Astrocyte (in vitro differentiated cells and primary cell): ENCODE measurements at places on chromosomes 12 and 14. TPM values are rescaled to one million over a fixed set of nuclear protein-coding genes. Genes with fewer than 3 reads are reported as not detected.

CD69 gene
- total RNA-seq, result 0.18 TPM in 1 of 2 replicates, not detected in the other

DNA sequence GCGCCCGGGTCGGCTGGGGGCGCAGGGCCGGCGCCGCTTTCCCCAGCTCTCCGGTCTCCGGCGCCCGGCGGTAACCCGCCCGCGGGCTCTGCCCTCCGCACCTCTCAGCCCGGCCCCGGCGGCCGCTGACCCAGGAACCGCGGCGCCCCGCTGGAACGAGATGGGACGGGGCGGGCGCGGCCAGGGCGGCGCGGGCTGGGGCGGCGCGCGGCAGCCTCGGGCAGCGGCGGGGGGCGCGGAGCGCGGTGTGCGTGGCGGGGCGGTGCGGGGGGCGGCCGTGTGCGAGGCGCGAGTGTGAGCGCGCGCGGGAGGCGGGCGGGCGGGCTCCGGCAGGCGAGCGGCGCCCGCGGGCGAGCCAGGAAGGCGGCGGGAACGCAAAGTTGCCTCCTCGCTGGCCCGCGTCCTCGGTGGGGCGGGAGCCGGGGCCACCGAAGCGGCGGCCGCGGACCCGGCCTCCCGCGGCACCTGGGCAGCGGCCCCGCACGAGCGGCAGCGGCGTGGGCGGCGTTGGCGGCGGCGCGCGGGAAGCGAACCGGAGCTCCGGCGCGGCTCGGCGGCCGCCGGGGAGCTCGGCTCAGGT is 671 bp upstream of the DIO3 start:
- peaks cover 2% of the 10 kb centered on the region for H3K4me1 ChIP-seq
- no peak overlapping the region for H3K4me3 ChIP-seq
- no peak for DNase-seq
- no peak overlapping the region for H3K27ac ChIP-seq
- peaks cover 66% of the 10 kb centered on the region for H3K27me3 ChIP-seq
- H3K36me3 ChIP-seq, result no peaks in the 10 kb centered on the region

- peaks cover 8% of the 10 kb centered on the region for H3K4me1 ChIP-seq
- no peak overlapping the region for H3K27ac ChIP-seq
- H3K27me3 ChIP-seq, result no peaks in the 10 kb centered on the region
- peaks cover 3% of the 10 kb centered on the region for H3K36me3 ChIP-seq
Observed at GRCh38 chr14:99430491-99430890, 50.2 kb downstream of the SETD3 start.

- H3K27me3 ChIP-seq, result no peaks in the 10 kb centered on the region
- H3K4me3 ChIP-seq, result no peak overlapping the region
- H3K36me3 ChIP-seq, result no peaks in the 10 kb centered on the region
- no peaks in the 10 kb centered on the region for H3K4me1 ChIP-seq
- no peak for DNase-seq
- no peak overlapping the region for H3K27ac ChIP-seq
Observed at GRCh38 chr14:35519986-35520385, 14.0 kb upstream of the INSM2 start.

DNA sequence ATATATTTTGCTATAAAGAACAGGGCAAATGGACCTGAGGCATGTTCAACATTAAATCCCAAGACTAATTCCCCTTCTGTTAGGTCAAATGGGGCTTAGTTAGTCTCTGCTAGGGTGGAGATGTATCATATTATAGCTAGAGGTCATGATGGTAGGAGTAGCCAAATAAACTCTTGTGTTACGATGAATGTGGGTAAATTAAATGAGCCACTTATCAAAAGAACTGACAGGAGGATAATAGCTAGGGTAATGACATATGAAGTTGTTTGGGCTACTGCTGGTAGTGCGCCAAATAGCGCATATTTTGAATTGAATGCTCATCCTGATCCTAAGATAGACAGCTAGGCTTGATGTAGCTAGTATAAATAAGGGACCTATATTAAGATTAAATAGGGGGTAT is 445.0 kb downstream of the GXYLT1 start:
- no peak overlapping the region for H3K27ac ChIP-seq
- H3K4me1 ChIP-seq, result no peaks in the 10 kb centered on the region
- no peak overlapping the region for H3K4me3 ChIP-seq
- H3K27me3 ChIP-seq, result no peaks in the 10 kb centered on the region
- no peaks in the 10 kb centered on the region for H3K36me3 ChIP-seq

- H3K36me3 ChIP-seq, result no peaks in the 10 kb centered on the region
- no peak overlapping the region for H3K27ac ChIP-seq
- DNase-seq, result no peak
- no peak overlapping the region for H3K4me3 ChIP-seq
Observed at GRCh38 chr14:76380991-76381390, 5.1 kb downstream of the ESRRB start.

CBLN3 gene
- total RNA-seq, result 3.9 and 5.4 TPM in 2 replicates

GRCh38 chr12:92745856-92746550 is 43.2 kb downstream of the PLEKHG7 start:
- H3K4me1 ChIP-seq, result peaks cover 16% of the 10 kb centered on the region
- H3K4me3 ChIP-seq, result no peak overlapping the region
- DNase-seq, result peak; percentile 97
- H3K36me3 ChIP-seq, result no peaks in the 10 kb centered on the region
- H3K27me3 ChIP-seq, result no peaks in the 10 kb centered on the region

DNA sequence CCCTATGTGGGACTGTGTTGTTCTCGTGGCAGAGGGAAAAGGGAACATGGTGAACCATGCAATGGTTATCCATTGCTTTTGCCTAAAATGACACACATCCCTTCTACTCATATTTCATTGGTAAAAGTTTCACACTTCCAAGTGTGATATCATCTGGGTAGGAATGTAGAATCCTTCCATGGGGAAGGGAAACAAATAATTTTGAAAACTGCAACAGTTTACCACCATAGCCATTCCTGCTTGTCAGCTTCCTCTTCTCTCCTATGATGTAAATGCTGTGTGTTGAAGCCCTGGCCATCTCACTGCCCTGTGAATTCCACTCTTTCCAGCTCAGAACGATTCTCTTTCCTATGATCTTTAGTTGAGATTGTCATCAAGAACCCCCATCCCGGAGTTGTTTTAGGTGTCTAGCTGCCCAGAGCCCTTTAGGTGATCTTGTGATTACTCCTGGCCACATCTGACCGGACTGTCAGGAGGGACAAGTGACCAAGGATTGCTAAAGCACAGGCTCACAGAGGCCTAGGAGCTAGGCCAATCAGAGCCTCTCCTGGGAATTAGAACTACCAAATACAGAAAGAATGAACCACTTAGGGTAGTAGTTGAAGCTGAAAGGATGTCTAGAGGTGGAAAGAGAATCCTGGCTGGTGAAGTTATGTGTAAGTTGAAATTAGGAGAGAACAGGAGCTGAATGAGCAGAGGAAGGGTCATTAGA is 84.6 kb downstream of the VCPKMT start:
- peak; percentile 55 for DNase-seq
- no peaks in the 10 kb centered on the region for H3K36me3 ChIP-seq
- no peaks in the 10 kb centered on the region for H3K4me1 ChIP-seq
- H3K27ac ChIP-seq, result no peak overlapping the region

- no peak overlapping the region for H3K27ac ChIP-seq
- no peaks in the 10 kb centered on the region for H3K27me3 ChIP-seq
- no peak overlapping the region for H3K4me3 ChIP-seq
- H3K4me1 ChIP-seq, result peaks cover 11% of the 10 kb centered on the region
- DNase-seq, result no peak
- H3K36me3 ChIP-seq, result no peaks in the 10 kb centered on the region
Observed at GRCh38 chr14:61122862-61123261, 141.8 kb downstream of the SLC38A6 start.

GRCh38 chr12:41073633-41074472 is 114.3 kb upstream of the PDZRN4 start:
- no peak overlapping the region for H3K4me3 ChIP-seq
- DNase-seq, result no peak
- H3K27ac ChIP-seq, result no peak overlapping the region
- no peaks in the 10 kb centered on the region for H3K4me1 ChIP-seq

CABP1 gene
- 0.19 and 0.30 TPM in 2 replicates for total RNA-seq

- H3K27ac ChIP-seq, result peak within 1 kb of the TSS; percentile 99
- peak; percentile 57 for DNase-seq
- peak within 1 kb of the TSS; percentile 77 for H3K4me3 ChIP-seq
- H3K27me3 ChIP-seq, result no peaks in the 10 kb centered on the region
- H3K4me1 ChIP-seq, result peaks cover 11% of the 10 kb centered on the region
Observed at GRCh38 chr12:64451687-64452558, at the start of gene TBK1. TBK1 (plus strand) TSS chr12:64452120; CDS start chr12:64455871, 3,751 bp downstream.

- peaks cover 8% of the 10 kb centered on the region for H3K27me3 ChIP-seq
- H3K4me1 ChIP-seq, result no peaks in the 10 kb centered on the region
- H3K27ac ChIP-seq, result no peak overlapping the region
- H3K36me3 ChIP-seq, result no peaks in the 10 kb centered on the region
- H3K4me3 ChIP-seq, result no peak overlapping the region
Observed at GRCh38 chr14:69812711-69813110, 15.7 kb upstream of the SLC10A1 start.

TSPAN11 gene
- total RNA-seq, result 9.5 and 12.4 TPM in 2 replicates

ERBB3 gene
- 2.6 and 3.8 TPM in 2 replicates for total RNA-seq

PRB2 gene
- not detected in 2 replicates for total RNA-seq

GALNT6 gene
- total RNA-seq, result 9.9 and 13.8 TPM in 2 replicates

ASCL1 gene
- not detected in 2 replicates for total RNA-seq

DNA sequence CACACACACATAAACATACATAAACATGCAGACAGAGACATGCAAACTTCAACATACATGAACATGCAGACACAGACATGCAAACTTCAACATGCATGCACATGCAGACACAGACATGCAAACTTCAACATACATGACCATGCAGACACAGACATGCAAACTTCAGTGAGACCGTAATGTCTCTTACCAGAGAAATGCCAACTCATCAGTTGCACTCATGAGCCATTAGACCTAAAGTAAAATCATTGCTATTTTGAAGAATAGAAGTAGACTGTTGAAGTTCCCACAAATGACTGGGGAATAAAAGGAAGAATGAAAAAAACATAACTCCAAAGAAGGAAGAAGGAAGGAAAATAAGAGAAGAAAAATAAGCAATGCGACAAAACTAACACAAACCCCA is 1044.0 kb upstream of the TMEM132C start:
- no peak overlapping the region for H3K27ac ChIP-seq
- no peak overlapping the region for H3K4me3 ChIP-seq
- H3K4me1 ChIP-seq, result no peaks in the 10 kb centered on the region
- no peak for DNase-seq

- H3K36me3 ChIP-seq, result no peaks in the 10 kb centered on the region
- H3K4me3 ChIP-seq, result peak overlapping the region; percentile 46
- DNase-seq, result peak; percentile 67
- peaks cover 24% of the 10 kb centered on the region for H3K27me3 ChIP-seq
- peaks cover 15% of the 10 kb centered on the region for H3K4me1 ChIP-seq
Observed at GRCh38 chr14:53964249-53964648, 7.6 kb upstream of the BMP4 start.

DNA sequence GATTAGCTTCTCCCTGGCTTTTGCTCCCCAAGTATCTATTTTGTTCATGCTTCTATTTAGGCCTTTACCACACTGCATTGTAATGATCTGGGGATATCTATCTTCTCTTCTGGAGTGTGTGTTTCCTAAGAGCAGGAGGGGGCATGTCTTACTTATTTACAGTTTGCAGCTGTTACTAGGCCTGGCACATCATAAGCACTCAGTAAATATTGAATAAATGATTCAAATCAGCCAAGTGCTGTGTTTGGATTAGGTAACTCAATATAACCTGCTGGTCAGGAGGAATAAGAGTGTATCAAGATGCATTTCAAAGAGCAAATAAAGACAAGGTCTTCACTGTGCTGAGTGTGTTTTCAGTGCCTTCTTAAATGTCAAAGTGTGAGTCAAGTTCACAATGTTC is 186.1 kb downstream of the FOXG1 start:
- no peak for DNase-seq
- no peaks in the 10 kb centered on the region for H3K4me1 ChIP-seq

TRIM9 gene
- 4.7 and 5.7 TPM in 2 replicates for total RNA-seq

FAM222A gene
- 1.2 and 1.4 TPM in 2 replicates for total RNA-seq

DNA sequence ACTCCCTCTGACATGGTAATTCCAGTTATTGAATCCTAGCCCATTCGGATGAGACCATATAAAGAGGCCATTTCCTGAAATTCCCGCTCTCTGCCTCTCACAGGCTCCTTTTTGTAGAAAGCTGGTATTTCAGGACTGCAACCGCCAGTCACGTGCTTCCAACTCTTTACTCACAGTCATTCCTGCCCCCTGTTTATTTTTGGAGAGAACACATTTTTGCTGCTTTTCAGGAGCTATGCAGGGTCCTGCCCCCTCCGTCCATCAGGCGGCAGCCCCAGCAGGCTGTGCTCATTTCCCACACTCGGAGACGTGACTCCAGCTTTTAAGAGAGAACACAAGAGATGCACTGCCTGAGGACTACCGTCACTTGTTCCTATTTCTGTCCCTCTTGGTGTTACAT is 26.8 kb downstream of the IFT43 start:
- no peaks in the 10 kb centered on the region for H3K4me1 ChIP-seq
- no peak overlapping the region for H3K27ac ChIP-seq
- peaks cover 7% of the 10 kb centered on the region for H3K36me3 ChIP-seq
- peak; percentile 30 for DNase-seq

GPR135 gene
- total RNA-seq, result 6.2 and 6.7 TPM in 2 replicates

DNA sequence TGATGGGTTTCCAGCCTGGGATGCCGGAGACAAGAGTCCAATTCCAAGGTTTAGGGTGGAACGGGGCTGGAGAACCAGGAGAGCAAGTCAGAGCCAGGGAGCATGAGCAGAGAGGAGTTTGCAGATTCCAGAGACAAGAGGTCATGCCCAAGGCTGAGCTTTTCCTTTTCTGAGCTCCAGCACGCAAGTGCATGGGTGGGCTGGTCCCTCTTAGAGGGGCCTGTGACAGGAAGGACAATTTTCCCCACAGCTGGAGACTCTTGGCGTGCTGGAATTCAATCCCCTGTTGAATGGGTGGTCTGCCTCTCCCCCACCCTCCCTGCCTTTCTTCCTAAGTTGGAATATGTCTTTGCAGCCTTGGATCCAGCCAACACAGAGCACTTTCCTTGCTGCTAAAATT is 431.9 kb downstream of the BCL11B start:
- H3K36me3 ChIP-seq, result no peaks in the 10 kb centered on the region
- no peak overlapping the region for H3K4me3 ChIP-seq
- H3K27ac ChIP-seq, result no peak overlapping the region
- DNase-seq, result no peak
- no peaks in the 10 kb centered on the region for H3K27me3 ChIP-seq

GRCh38 chr12:98408681-98409080 is 106.7 kb upstream of the TMPO start:
- H3K36me3 ChIP-seq, result no peaks in the 10 kb centered on the region
- H3K27ac ChIP-seq, result no peak overlapping the region
- no peaks in the 10 kb centered on the region for H3K27me3 ChIP-seq
- H3K4me3 ChIP-seq, result no peak overlapping the region
- no peaks in the 10 kb centered on the region for H3K4me1 ChIP-seq

DNA sequence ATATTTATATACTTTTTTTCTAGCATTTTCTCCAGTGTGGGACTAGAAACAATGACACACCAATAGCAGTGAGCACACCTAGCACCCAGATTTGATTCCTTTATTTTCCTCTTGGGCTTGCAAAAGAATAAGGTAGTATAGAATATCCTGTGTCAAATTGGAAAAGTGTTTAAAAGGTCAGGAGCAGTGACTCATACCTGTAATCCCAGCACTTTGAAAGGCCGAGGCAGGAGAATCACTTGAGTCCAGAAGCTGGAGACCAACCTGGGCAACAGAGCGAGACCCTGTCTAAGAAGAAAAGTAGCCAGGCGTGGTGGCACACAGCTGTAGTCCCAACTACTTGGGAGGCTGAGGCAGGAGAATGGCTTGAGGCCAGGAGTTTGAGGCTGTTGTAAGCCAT is 53.8 kb upstream of the SGPP1 start:
- no peak overlapping the region for H3K4me3 ChIP-seq
- H3K4me1 ChIP-seq, result peaks cover 2% of the 10 kb centered on the region
